ENCODE measurements at places on chromosomes 11 and 22. TPM values are rescaled to one million over a fixed set of nuclear protein-coding genes. Genes with fewer than 3 reads are reported as not detected.

DNA sequence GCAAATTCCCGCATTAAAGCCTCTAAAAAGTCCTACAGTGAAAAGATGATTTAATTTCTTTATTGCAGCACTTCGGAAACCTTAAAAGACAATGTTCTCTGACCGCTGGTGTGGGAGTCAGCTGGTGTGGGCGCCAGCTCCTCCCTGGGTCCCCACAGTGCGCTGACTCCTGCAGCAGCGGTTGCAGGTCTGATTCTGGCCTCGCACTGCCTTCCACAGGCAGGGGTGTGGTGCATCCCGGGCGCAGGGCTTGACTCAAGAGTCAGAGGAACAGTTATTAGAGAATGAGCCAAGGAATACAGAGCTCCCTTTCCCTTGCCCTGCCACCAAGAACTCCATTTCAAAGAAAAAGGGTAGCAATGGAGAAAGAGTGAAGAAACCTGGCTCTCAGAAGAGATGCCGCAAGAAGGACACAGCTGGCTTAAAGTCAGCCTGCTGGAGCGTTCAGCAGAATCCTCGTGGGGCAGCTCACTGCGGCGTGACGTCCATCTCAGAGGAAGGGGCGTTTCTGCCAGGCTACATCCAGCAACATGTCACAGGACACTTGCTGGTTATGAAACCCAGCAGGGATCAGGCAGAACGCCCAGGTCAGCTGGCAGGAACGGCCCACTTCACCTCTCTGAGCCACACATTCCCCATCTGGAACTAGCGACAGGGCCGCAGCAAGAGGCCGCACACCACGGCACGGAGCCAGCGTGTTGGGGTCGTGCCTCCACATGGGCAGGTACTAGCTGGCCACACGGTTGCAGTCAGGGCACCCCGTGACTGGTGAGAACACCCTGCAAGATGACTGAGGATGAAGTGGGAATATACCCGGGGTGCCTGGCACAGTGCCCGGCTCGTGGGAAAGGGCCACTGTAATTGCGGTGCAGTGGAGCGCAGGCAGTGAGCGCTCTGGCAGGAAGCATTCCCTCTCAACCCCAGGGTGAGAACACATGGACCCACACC, 18.1 kb upstream of the EFCAB6 start:
- no peaks in the 10 kb centered on the region for H3K4me1 ChIP-seq
- no peak for DNase-seq
- H3K36me3 ChIP-seq, result no peaks in the 10 kb centered on the region
- peaks cover 3% of the 10 kb centered on the region for H3K27me3 ChIP-seq
- no peak overlapping the region for H3K4me3 ChIP-seq

GRCh38 chr11:93194673-93195291, 3.0 kb downstream of the SLC36A4 start:
- no peak overlapping the region for H3K27ac ChIP-seq
- H3K27me3 ChIP-seq, result no peaks in the 10 kb centered on the region
- peaks cover 6% of the 10 kb centered on the region for H3K4me1 ChIP-seq
- no peaks in the 10 kb centered on the region for H3K36me3 ChIP-seq

- no peaks in the 10 kb centered on the region for H3K27me3 ChIP-seq
- no peaks in the 10 kb centered on the region for H3K36me3 ChIP-seq
- no peak for DNase-seq
- H3K4me3 ChIP-seq, result no peak overlapping the region
- no peaks in the 10 kb centered on the region for H3K4me1 ChIP-seq
These were observed 422.3 kb downstream of the SOX6 start for GRCh38 chr11:15933886-15934625.

The PHLDB1 gene
- 1.8 TPM for total RNA-seq

All from CD4-positive, alpha-beta T cell (primary cell).